ENCODE measurements at places on chromosomes 11 and 22.

GRCh38 chr11:115613004-115613403 lies 108.8 kb upstream of the CADM1 start:
- DNase-seq, result no peak

GRCh38 chr11:120326228-120326627 lies 1.1 kb downstream of the TLCD5 start:
- no peak for DNase-seq

GRCh38 chr11:13889552-13890249 lies 72.8 kb upstream of the SPON1 start:
- no peak for DNase-seq

DNA sequence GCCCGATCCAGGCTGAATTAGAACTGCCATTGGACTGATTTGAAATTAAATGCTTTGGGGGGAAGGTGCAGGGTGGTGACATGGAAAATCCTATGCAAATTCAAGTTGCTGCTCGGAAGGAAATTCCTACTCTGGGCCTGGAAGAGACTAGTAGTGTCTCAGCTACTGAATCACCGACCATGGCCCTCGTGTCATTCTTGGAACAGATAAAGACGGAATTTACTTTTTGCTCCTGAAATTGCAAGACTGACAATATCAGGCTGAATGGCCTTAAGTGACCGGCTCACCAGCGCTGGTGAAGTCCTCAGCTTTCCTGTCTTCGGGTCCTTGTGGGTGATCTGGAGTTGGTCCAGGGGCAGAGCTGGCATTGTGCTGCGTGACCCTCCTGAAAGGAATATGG lies 6.1 kb downstream of the ASCC2 start:
- no peak for DNase-seq

DNA sequence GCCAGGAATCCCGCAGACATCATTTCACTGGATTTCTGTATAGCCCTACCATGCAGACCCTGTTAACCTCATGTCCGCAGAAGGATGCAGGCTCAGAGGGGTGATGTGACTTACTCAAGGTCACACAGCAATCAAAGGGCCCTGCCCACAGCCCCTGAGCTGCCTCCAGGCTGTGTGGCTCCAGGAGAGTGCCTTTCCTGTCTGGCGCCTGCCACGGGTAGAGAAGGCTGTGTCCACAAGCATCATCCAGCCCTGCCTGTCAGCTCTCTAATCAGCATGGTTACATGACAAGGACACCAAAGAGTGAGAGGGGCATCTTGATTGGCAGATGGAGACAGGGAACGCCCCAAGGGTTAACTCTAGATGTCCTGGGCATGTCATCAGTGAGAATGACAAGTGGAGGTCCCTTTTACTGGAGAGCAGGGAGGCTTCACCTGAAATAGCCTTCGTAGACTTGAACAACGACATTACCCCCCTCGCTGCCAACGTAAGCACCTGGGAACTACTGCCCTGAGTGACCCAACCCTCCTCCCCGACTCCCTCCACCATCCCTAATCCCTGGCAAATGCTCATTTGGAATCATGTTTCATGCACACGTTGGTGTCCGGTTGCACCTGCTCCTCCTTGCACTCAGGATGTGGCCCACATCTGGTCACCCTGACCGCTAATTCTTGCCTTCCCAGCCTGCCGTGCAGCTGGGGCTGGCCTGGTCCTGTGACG lies 6.9 kb downstream of the FGF19 start:
- DNase-seq, result no peak

- DNase-seq, result no peak
Observed at GRCh38 chr11:114848027-114848426, 169.7 kb downstream of the NXPE2 start.

GRCh38 chr22:50486561-50487289 lies at the start of gene MIOX:
Gene MIOX, plus strand, starts transcription at chr22:50486859. Its CDS starts 39 bp downstream, at chr22:50486898.
- no peak for DNase-seq

- DNase-seq, result no peak
Observed at GRCh38 chr11:29679996-29680395, 336.8 kb downstream of the KCNA4 start.

DNA sequence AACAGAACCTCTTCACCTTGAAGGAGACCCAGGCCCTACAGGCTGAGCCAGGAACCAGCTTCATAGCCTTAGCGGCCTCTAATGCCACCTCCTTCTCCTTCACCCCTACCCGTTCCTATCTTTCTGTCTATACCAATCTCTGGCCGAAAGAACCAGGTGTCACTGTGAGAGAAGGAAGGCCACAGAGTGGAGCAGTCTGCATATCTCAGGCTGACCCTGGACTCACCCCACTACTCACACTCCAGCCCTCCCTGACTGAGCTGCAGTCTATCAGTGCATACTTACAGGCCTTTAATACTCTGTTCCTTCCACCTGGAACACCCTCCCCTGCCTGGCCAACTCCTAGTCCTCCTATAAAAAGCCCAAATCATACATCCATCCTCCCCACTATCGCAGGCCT lies 32.7 kb downstream of the ARAP1 start:
- no peak for DNase-seq

DNA sequence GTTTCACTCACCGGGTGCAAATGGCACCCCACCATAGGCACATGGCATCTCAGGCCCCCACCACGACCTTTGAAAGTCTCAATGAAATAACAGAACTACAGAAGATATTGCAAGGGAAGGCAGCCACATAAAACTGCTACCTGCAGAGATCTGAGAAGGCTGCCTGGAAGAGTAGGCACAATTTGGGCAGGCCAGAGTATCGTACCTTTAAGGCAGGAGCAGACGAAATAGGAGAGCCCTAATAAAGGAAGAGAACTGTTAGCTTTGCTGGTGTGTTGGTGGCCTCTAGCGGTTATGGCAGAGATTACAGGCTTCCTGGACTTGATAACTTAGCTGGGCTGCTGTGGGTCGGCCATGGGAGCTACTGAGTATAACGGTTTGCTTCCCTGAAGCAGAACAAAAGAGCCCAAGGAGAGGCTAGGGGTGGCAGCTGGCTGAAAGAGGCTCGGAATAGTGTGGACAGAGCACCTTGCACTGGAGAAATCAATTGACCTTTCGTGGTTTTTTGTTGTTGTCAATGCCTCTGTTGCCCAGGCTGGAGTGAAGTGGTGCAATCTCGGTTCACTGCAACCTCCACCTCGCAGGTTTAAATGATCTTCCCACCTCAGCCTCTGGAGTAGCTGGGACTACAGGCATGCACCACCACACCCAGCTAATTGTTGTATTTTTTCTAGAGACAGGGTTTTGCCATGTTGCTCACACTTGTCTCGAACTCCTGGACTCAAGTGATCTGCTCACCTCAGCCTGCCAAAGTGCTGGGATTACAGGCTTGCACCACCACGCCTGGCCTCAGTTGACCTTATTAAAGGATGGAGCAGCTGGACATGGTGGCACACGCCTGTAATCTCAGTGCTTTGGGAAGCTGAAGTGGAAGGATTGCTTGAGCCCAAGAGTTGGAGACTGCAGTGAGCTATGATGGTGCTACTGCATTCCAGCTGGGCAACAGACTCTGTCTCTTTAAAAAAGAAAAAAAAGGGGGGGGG lies 4.8 kb downstream of the SDF2L1 start:
- no peak for DNase-seq

DNA sequence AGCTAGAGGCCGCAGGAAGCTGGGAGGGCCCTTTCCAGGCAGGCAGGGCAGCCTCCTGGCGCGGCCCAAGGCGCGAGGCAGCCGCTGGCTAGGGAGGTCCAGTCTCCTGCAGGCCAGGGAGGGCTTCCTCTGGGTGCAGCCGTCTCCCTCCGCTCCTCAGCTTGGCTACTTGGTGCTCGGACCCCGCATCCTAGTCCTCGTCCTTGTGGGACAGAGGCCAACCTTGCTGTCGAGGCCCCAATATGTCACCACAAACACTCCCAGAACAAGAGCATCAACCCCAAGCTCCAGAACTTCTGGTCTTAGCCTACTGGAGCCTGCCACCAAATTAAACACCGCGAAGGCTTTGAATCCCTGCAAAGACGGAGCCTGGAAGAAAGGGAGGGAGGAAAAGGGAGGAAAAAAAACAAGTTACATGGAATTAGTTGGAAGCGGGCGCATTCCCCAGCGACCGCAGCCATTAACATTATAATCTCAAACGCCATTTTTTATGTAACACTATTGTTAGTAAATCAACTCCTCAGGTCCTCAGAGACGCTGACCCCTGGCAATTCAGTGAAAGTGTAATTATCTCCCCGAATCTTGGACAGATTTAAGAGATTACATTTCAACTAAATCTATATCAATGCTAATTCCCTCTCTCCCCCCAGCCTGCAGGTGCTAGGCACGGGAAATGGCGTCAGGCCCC lies 12.7 kb upstream of the PAX6 start:
- peak; percentile 77 for DNase-seq

GRCh38 chr11:118084247-118084646 lies 2.5 kb downstream of the SMIM35 start:
- DNase-seq, result no peak

GRCh38 chr22:39244136-39244495 lies 666 bp downstream of the PDGFB start:
- DNase-seq, result no peak

GRCh38 chr11:88689548-88690240 lies 352.2 kb upstream of the CTSC start:
- no peak for DNase-seq

GRCh38 chr11:17077240-17077519 lies 287 bp downstream of the RPS13 start:
- DNase-seq, result no peak

GRCh38 chr11:2697866-2698265 lies 1.9 kb downstream of the KCNQ1OT1 start:
- no peak for DNase-seq

DNA sequence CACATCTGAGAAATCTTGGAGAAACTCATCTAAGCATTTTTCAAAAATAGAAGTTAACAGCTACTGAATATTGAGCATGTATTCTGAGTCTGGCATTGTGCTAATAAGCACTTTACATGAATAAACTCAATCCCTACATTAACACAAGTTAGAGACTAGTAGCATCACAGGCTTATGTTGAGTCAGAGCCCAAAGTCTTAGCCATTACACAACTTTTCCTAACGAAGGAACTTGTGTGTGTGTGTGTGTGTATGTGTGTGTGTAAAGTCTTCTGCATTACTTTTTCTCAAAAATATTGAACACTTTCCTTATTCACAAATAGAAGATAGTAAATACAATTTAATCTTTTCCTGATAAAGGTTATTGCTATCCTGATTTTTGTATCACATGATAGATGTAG lies 8.7 kb upstream of the CLPB start:
- DNase-seq, result no peak

- no peak for DNase-seq
Observed at GRCh38 chr11:96290031-96290430, 53.0 kb downstream of the MAML2 start.

- DNase-seq, result no peak
Observed at GRCh38 chr22:48105259-48105658, 1342.8 kb downstream of the TBC1D22A start.

GRCh38 chr11:106459135-106459534 lies 381.7 kb downstream of the AASDHPPT start:
- DNase-seq, result no peak

GRCh38 chr11:1628506-1629325 lies 859 bp upstream of the KRTAP5-5 start:
- peak; percentile 47 for DNase-seq

DNA sequence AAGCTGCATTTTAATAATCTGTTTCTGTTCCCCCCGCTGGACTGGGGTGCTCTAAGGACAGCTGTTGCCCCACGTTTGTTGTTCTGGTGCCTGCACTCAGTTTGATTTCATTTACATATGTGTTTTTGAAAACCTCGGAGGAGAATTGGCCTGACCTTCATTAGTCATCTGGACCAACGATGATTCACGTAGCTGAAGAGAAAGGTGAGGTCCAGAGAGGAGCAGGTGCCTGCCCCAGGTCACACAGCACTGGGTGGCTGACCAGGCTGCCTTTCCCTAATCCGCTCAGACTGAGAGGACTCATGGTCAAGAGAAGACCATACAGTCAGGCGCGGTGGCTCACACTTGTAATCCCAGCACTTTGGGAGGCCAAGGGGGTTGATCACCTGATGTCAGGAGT lies 3.8 kb downstream of the CSDC2 start:
- DNase-seq, result no peak

GRCh38 chr11:88405853-88406252 lies 68.3 kb upstream of the CTSC start:
- DNase-seq, result no peak

GRCh38 chr11:28903716-28904115 lies 795.5 kb downstream of the METTL15 start:
- no peak for DNase-seq

DNA sequence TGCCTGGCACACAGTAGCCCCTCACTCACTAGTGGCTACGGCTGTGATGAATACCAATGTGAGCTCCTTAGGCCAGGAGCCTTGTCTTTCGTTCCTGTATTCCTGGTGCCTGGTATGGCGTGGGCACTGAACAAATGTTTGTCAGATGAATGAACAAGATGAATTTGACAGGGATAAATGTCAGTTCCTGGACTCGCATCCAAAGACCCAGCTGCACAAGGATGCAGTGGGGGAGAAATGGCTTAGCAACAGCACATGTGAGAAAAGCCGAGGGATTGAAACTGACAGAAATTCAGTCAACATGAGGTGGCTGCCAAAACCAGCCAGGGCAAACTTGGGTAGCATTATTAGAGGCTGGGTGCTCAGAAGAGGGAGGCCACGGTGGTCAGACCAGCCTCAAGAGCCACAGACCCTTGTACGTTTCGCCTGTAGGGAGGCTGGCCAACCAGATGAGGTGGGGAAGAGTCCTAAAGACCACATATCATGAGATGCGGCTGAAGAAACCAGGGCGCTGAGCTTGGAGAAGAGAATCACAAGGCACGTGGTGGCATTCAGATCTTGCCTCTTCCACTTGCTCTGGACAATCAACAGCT lies 7.7 kb upstream of the SLC22A8 start:
- DNase-seq, result no peak

- DNase-seq, result no peak
Observed at GRCh38 chr11:3840870-3841425, at the start of gene RHOG. Gene RHOG, minus strand, starts transcription at chr11:3840959. Its CDS starts 12,821 bp downstream, at chr11:3828138.

GRCh38 chr11:91220476-91221202 lies 997.8 kb upstream of the CHORDC1 start:
- no peak for DNase-seq

DNA sequence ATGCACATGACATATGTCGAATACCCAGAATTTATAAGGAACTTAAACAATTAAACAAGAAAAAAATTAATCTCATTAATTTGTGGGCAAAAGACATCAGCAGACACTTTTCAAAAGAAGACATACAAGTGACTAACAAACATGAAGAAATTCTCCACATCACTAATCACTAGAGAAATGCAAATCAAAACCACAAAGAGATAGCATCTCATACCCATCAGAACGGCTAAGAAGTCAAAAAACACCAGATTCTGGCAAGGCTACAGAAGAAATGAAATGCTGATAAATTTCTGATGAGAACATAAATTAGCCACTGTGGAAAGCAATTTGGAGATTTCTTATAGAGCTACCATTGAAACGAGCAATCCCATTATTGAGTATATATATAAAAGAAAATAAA lies 210.6 kb upstream of the LUZP2 start:
- DNase-seq, result no peak

DNA sequence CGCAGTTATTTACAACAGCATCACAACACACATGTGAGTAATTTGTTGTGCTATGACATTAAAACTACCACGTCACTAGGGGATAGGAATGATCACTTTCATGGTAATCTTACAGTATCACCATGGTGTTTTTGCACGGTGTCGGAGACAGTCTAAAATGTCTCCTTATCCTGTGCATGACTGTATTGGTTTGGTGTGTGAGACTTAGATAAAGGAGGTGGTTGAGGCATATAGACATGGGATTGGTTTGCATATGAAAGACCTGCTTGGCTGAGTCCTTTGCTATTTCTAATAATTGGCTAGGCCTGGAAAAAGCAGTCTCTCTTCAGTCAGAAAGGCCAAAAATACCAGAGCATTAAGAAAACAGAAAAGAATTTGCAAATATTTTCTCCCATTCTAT lies 30.2 kb downstream of the MSANTD4 start:
- DNase-seq, result no peak

- DNase-seq, result no peak
Observed at GRCh38 chr22:47602732-47603131, 840.3 kb downstream of the TBC1D22A start.

Measured in NT2/D1 (cell line).